GM23338 (cell line): ENCODE measurements at places on chromosomes 4 and X.
A peak's percentile ranks its signal among the peaks of the same experiment; 100 is the strongest.

GRCh38 chrX:115499112-115499805, 61.7 kb upstream of the PLS3 start:
- DNase-seq = no peak

DNA sequence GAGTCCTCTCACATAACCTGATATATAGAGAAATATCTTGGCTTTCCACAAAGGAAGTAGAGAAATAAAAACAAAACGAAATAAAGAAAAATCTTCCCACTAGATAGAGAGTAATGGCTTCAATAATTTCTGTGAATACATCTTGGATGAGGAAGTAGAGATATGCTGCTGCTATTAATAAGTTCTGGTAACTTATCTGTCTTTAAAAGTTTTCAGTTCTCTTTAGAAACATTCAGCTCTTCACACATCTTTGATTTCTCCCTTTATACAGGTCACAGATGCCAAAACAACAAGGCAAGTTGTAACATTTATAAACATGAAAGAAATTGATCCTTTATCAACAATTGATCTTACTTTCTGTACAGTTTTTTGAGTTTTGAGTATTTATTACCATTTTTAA, 615.8 kb downstream of the TRAM1L1 start:
- DNase-seq = no peak

DNA sequence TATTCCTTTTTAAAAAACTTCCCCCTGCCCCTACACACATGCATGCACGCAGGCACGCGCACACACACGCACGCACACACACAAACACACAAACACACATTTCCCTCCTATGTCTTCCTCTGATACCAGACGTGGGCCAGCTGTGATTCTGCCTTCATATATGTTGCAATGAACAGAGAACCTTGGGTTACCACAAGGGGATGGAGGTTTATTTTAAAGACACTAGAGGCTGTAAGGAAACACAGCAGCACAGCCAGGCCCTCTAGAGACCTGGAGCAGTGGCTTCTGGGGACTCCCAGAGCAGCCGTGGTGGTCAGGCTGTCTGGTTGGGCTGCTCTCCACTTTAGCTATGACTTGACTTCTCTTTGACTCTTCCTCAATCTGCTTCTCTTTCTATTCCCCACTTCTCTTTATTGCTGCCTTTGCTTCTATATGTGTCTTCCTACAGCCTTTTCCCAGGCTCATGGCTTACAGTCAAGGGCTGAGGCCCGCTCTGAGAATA, 3.2 kb upstream of the TLR10 start:
- DNase-seq = no peak

DNA sequence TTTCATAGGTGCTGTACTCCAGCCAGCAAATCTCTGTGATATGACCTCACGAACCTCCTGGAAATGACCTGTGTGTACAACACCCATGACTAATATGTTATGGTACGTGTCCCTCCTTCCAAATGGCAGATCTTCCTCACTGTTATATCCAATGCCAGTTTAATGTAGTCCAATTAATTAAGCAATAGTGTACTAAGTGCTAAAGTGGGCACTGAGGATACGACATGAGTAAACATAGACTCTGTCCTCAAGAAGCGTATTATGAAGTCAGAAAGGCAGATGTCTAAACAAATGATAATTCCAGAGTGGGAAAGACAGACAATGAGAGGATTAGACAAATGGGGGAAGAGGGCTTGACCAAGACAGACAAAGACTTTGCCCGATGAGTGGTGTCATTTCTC, 33.9 kb downstream of the GPRIN3 start:
- no peak for DNase-seq

- peak; percentile 33 for DNase-seq
Measured at GRCh38 chrX:19912-20571, 261.1 kb upstream of the PLCXD1 start.

- no peak for DNase-seq
Measured at GRCh38 chr4:137509855-137510282, 22.4 kb downstream of the PCDH18 start.

GRCh38 chrX:15475021-15475420, 18.1 kb downstream of the PIR start:
- DNase-seq = no peak

GRCh38 chr4:116796022-116796421, 289.4 kb downstream of the TRAM1L1 start:
- DNase-seq = peak; percentile 64

- no peak for DNase-seq
Measured at GRCh38 chrX:143642426-143642825, 6.5 kb upstream of the SLITRK4 start.

- DNase-seq = no peak
Measured at GRCh38 chrX:49208399-49208798, 8.4 kb upstream of the SYP start.

DNA sequence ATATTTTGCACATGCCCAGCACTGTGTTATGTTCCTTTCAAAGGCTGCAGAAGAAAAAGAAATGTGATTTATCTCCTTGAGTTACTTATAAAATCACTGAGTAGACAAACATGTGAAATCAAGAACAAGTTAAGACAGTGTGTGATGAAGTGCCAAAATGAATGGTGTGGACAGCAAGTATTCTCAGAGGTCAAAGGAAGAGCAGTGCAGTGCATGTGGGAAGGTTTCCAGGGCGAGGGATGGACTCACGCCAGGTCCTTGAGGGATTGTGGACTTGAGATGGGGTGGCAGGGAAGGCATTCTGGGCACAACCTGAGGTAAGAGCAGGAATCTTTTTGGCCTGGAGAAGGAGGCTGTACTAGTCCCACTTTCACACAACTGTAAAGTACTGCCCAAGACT, 115.5 kb downstream of the FNIP2 start:
- no peak for DNase-seq

DNA sequence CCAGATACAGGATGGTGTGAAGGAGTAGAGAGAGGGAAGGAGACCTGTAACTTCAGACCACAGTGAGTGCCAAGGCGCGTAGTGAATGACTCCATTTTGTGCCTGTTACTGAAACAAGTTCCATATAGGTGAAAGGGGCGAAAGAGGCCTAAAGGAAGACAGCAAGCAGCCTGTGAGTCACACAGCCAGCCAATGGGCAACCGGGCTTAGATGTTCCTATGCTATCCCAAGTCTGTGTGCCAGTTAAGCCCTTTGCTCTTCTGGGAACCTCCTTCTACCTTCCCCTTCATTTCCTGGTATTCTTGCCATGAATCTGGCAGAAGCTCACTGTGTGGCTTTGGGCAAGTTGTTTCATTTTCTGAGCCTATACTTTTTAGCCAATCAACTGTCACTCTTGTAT, 161.8 kb upstream of the LDB2 start:
- DNase-seq = no peak

GRCh38 chrX:149453030-149453429, 52.1 kb downstream of the IDS start:
- no peak for DNase-seq

- DNase-seq = no peak
Measured at GRCh38 chr4:120709991-120710390, 212.5 kb downstream of the PRDM5 start.

DNA sequence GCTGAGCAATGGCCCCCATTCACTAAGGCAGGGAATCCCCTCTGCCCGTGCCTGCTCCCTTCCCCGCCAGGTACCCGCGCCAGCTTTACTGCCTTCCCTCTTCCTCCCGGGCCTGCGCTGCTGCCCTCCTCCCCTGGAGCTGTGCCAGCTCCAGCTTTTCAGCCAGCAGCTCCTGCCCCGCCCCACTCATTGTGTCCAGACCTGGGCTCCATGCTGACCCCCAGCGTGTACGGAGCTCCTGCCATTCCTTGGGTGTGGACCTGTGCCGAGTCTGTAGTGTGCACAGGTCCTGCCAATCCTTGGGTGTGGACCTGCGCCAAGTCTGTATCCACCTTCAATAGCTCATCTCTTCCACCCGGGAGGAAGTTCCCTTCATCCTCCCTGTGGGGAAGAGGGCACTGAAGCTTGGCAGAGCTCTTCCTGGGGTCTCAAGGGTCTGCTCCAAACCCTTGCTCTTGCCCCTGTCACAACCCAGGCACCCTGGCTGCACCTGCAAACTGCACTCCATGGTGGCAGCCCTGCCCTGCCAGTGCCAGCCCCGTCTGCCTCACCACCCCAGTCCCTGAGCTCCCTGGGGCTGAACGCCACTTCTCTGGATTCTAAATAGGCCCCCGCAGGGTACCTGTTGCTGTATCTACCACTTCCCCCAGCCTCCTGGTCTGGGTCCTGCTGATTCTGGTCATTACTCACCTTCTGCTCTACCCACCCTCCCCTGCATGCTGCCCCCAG, 63.9 kb downstream of the TRMT44 start:
- no peak for DNase-seq

- no peak for DNase-seq
Measured at GRCh38 chr4:40165916-40166315, 30.9 kb upstream of the RHOH start.

DNA sequence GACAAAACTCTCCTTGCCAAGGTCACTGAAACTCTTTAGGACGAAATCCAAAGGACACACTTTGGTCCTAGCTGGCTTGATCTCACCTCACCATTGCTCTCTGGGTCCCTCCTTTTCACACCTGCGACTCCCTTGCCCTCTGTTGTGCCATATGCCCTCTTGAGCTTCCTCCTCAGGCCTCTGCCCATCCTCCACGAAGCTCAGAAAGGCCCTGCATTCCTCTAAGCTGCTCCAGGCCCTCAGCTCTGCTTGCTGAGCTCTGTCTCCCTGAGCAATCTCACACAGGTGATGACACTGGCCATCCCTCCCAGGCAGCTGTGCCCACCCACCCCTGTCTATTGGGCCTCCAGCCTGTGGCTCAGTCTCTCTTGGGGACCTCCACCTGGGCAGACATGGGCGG, 10.1 kb upstream of the AFAP1 start:
- DNase-seq = no peak

GRCh38 chr4:3464911-3465697, 2.0 kb downstream of the DOK7 start:
- no peak for DNase-seq

DNA sequence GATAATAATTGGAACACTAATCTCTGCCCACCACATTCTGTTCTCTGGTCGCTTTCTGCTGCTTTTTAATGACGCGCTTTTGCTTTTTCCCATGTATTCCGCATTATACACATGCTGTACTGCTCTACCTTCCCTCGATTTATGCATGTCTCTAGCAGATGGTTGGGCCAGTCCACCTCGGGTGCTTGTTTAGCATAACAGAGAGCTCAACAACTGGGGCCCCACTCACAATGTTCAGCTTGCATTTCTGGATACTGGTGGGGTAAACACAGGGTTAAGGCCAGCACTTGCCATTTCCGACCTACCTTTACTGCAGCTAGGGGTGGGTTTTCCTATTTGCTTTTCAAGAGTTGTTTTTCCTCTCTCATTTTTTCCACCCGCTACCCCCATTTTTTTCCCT, 255.8 kb downstream of the SOX3 start:
- no peak for DNase-seq

GRCh38 chrX:115324194-115324593, 34.7 kb downstream of the LUZP4 start:
- DNase-seq = no peak

DNA sequence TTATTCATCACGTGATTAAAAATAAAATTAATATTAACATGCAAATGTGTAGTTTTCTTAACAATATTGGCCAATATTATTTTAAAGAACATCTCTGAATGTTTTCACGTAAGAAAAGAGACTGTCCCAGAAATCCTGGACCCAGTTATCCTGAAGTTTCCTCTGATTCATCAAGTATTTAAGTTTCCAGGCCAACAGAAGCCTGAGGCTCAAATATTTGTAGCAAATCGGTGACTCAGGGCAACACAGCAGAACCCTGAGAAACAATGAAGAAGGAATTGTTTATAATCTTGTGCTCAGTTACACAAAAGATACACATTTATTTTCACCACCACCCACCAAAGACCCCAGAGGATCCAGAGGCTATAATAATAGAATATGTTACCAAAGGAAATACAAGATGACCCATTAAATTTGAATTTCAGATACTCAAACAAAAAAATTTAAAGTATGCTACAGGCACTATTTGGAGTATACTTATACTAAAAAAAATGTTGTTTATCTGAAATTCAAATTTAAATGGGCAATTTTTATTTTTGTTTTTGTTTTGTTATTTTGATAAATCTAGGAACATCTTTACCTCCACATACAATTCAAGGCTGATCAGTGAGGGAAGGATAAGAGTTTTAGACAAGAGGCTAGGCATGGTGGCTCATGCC, 33.9 kb upstream of the SLC7A11 start:
- no peak for DNase-seq

- DNase-seq = no peak
Measured at GRCh38 chr4:3079694-3080123, 5.2 kb downstream of the HTT start.

DNA sequence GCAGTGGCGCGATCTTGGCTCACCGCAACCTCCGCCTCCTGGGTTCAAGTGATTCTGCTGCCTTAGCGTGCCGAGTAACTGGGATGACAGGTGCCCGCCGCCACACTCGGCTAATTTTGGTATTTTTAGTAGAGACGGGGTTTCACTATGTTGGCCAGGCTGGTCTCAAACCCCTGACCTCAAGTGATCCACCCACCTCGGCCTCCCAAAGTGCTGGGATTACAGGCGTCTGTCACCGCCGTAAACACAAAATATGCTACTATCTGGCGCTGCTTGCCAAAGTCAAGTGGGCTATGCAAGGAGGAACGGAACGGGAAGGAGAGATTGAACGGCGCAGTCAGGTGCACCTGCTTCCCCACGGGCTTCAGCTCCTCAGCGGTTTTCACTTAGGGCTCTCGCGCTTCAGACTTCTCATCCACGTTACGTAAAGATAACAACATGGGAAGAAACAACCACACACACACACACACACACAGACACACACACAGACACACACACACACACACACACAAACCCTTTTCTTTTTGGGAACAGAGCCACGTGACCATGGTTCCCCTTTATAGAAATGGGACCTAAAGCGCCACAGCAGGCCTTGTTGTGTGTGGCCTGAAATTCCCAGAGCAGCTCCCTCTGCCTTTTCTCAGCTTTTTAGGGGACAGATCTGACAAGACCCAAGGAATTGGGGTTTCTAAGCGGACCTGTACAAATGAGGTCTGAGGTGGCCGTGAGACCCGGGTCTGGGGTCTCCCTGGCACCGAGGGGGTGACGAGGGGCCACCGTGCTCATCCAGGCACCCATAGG, 1.5 kb downstream of the P2RY8 start:
- DNase-seq = no peak

GRCh38 chr4:156676116-156676851, 295.3 kb downstream of the PDGFC start:
- DNase-seq = no peak

DNA sequence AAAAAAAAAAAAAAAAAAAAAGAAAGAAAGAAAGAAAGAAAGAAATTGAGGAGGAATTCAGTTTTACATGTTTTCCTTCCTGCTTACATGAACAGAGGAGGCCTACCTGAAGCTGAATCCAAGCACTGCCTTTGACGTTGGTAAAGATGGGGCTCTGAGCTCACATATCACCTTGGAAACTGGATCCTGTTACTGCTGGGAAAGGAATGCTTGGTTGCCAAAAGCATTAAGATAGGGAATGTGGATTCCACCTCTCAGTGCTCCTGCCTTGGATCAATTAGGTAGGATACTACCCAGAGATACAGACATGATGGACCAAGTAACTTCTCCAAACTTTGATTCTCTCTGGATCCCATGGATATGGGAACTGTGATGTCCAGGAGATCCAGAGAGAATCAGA, 50.6 kb downstream of the NHS start:
- peak; percentile 10 for DNase-seq
